ENCODE measurements at places on chromosomes 2 and 18.

- DNase-seq = no peak
These were observed 13.4 kb downstream of the NEDD4L start for GRCh38 chr18:58057291-58057965.

GRCh38 chr2:72940786-72941185 lies 23.5 kb downstream of the EMX1 start:
- no peak for DNase-seq

- no peak for DNase-seq
These were observed 9.1 kb downstream of the AGXT start for GRCh38 chr2:240877460-240878340.

- DNase-seq = no peak
These were observed 247.4 kb downstream of the MYO3B start for GRCh38 chr2:170425281-170425751.

DNA sequence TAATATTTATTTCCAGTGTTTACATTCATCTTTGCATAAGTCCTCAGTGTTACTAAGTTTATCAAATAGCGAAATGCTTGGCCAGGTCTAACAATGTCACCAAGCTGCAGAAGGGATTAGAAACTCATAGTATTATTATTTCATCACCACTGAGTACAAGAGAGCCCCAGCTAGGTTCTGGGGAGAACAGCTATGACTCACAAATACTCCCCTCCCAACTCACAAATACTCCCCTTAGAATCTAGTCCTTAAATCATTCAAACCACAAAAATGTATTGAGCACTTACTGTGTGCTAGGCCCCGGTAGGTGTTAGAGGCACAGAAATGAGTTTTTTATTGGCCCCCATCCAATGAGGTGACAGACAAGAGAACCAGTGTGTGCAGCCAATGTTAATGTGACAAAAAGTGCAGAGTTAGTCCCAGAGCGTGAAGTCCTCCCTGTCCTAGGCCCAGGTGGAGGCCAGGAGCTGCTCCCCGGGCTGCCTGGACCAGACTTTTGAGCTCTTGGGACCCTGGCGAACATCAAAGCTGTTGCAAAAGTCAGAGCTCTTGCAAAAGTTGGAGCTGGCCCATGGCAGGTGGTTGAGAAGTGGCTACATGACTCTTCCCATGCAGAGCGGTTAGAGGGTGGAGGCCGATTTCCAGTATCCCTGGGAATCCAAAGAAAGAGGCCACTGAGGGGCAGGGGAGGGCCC lies 9.8 kb downstream of the STEAP3 start:
- DNase-seq = no peak

GRCh38 chr18:63213331-63213900 lies 106.2 kb downstream of the BCL2 start:
- no peak for DNase-seq

DNA sequence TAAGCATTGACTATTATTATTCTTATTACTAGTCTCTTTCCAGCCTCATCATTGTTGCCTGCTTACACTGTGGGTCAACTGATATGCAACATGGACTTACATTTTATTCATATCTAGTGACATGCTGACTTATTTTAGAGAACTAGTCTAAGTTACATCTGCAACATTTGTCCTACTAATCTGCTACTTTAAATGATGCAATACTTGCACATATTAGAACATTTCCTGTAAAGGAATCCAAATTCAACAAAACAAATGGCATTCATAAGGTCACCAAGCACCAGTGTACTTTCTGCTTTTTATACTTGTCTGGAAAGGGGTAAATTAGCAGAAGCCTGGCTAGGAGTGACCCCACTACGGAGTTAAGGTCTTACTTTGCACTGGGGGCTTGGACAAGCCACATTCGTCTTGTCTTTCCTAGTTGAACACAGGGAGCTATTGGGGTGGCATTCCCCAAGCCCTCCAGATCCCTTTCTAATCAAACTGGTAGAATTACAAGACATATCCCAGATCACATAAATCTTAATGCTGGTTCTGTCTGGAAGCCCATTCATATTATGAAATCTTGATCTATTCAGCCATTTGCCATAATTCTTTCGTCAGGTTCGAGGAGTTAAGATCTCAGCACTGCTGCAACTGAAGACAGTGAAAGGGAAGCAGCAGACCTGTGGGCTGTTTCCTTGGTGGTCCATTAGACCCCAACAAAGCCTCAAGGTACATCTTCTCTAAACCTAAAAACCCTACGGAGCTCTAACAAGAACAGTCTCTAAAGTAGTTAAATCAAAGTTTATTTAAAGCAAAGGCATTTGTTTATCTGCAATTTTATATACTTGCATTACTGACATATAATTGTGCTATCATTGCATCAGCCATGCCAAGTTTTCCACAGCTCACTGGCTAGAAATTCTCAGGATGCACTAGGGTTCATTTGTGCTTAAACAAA lies 49.9 kb upstream of the RTN4 start:
- DNase-seq = no peak

DNA sequence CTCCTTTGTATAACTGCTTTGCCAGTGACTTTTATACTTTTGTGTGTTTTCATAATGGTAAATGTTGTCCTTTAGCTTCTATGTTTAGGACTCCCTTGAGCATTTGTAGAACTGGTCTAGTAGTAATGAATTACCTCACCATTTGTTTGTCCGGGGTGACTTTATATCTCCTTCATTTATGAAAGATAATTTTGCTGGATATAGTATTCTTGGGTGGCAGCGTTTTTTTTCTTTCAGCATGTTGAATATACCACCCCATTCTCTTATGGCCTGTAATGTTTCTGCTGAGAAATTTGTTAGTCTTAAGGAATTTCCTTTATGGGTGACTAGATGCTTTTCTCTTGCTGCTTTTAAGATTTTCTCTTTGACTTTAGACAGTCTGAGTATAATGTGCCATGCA lies 56.0 kb downstream of the GPC1 start:
- DNase-seq = no peak
